Stimulated activated CD4-positive, alpha-beta T cell treated with anti-CD3 and anti-CD28 coated beads, Interleukin-15, amount 100 ng/mL, for 1 hour (primary cell): ENCODE measurements at places on chromosomes 3 and 15.

DNA sequence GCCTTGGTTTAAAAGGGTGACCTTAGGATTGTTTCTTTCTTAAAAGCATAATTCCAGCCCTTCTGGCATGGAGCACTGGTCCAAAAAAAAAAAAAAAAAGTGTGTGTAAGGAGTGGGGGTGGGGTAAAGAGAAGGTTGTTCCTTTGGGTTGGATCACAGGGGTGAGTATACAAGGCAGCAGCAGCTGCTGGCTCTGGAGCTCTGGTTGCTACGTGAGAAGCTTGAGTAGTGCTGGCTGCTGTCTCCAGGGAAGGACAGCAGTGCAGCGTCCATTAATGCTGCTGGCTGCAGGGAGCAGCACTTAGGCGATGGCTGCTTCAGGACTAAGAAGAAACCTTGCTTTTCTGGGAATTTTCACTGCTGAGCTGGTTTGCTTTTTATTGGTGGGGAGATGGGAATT is 2.3 kb downstream of the SETD5 start:
- DNase-seq, result no peak

GRCh38 chr3:34070831-34071585 is 272.6 kb downstream of the PDCD6IP start:
- no peak for DNase-seq

DNA sequence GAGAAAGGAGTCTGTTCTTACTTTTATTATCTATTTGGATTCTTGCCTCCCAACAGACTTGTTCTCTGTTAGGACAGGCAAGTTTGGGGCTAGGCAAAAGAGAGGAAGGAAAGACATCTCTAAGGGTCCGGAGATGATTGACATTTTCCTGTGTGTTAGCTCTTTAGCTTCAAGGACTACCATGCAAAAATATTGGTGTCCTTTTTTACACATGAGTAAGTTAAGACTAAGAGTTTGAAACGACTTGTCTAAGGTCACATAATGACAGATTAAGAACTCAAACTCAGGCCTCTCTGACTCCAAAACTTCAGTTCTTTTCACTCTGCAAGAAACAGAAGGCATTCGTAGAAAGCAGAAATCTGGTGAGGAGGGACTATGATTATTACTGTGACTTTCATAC is 5.9 kb downstream of the LMCD1 start:
- DNase-seq, result no peak

- DNase-seq, result no peak
Measured at GRCh38 chr3:104974316-104974715, 392.4 kb upstream of the ALCAM start.

DNA sequence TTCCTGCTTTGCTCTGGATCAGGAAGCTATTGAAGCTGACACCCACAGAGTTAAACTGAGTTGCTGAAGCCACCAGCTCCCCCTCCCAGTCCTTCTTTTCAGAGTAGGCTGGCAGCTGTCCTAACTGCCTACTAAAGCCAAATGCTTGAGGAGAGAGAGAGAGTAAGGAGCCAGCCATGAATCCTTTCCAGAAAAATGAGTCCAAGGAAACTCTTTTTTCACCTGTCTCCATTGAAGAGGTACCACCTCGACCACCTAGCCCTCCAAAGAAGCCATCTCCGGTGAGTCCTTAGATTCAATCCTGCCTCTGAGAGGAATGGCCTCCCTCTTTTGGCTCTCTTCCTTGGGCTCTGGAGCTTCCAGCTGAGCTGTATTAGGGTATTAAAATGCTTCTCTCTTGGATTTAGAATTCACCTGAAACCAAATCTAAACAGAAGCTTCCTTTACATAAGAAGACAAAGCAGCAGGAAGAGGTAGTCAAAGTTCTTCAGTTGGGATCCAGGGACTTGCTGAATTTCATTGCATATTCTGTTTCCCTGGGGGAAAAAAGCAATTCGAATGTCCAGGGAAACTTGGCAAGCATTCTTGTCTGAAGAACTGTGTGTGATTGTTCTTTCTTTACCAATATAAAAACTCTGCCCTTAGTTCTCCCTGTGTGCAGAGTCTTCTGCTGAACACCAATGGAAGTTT is at the start of gene SLC15A2:
Gene SLC15A2, plus strand, starts transcription at position 101 of the 690 bp plus-strand sequence. Its CDS starts 76 bp downstream, at position 177.
- DNase-seq, result no peak

GRCh38 chr15:37135225-37135624 is 34.9 kb upstream of the MEIS2 start:
- DNase-seq, result no peak

DNA sequence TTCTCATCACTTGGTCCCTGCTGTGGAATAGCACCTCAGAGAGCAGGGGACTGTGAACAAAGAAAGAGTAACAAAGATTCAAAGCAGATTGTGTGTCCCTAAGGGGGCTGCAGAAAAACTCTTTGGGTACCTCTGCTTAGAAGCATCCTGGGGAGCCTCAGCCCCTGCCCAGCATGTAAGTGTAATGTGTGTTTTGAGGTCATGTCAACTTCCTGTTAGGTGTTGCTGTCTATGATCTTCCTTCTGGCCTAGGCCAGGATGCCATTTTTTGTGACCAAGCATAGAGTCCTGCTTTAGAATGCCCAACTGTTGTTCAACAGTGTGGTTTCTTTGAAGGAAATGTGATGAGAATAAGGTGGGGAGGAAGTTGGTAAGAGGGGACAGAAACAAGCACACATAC is 77.1 kb upstream of the BCL6 start:
- DNase-seq, result no peak

DNA sequence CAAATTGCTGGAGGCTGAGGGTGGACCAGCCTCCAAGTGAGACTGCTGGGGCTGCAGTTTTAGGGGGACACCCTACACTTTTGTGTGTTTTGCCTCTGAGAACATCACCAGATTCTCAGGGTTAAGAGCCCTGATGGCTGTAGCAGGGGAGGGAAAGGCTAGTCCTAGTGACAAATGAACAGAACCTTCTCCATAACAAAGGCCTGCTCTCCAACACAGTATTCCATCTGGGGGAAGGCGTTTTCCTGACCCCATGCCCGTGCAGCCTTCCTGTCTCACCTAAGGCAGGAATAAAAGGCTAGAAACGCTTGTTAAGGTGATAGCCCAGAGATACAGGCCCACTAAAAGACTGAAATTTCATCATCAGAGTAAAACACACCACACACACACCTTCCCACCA is 50.2 kb upstream of the NSMCE3 start:
- DNase-seq, result no peak

- DNase-seq, result no peak
Measured at GRCh38 chr3:195260280-195260905, 10.6 kb downstream of the XXYLT1 start.

- DNase-seq, result no peak
Measured at GRCh38 chr15:39040861-39041260, 476.2 kb upstream of the RASGRP1 start.

DNA sequence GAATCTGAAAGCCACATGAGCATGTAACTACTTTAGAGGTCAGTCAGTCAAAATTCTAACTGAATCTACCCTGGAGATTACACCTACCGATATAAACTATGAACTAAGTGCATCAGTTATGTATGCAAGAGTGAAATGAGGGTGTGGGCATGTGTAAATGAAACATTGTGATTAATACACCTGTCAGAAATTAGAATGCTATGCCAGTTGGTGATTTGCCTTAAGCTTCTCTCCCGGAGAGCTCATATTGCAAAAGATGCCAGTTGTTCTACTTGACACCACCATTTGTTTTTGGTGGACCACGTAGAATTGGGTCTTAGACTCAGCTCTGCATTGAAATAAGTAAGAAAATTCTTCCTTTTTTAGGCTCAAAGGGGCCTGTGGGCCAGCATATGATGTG is 91.0 kb upstream of the KBTBD8 start:
- DNase-seq, result no peak

- no peak for DNase-seq
Measured at GRCh38 chr3:158148218-158148617, 38.3 kb downstream of the RSRC1 start.

GRCh38 chr15:57503911-57504598 is 87.6 kb upstream of the MYZAP start:
- no peak for DNase-seq

DNA sequence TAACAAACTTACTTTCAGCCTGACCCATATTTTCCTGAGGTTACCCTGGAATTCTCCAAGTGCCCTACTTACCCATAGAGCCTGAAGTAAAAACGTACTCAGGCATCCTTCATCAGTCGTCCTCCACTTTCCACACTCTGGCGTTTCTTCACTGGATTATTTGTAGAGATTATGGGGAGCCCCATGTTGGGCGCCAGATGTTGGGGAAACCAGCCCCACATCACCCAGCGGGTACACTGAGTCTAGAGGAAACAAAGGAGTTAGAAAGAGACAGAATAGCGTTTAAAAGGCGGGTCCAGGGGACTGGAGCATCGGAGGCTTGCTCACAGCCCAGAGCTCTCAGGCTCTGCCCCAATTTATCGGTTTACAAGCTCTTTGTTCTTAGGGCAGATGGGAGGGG is 9.7 kb upstream of the SLC28A2 start:
- DNase-seq, result no peak

GRCh38 chr3:174951498-174952005 is 92.4 kb downstream of the NAALADL2 start:
- DNase-seq, result no peak
